ENCODE measurements at places on chromosomes 1 and 21. TPM values are rescaled to one million over a fixed set of nuclear protein-coding genes. Genes with fewer than 3 reads are reported as not detected.

HNRNPCL4 gene
- total RNA-seq: not detected

CYP4A22 gene
- not detected for total RNA-seq

SYF2 gene
- total RNA-seq: 35.7 TPM

DNA sequence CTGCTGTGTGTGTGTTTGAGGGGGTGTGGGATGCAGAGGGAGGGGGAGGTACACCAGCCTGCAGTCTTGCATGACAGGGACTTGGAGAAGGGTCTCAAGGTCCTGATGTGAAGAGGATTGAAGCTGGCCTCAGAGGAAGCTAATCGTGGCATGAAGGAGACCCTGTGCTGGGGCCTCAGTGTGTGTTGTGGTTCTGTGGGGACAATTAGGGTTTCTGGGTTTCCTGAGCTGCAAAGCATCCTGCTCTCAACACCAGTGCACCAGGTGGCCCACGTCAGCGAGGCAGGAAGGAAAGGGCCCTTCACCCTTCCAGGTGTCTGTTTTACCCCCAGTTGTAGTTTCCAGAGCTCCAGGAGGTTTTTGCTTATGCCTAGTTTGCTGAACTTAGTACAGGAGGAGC, 52.8 kb downstream of the TENT5C start:
- no peak for DNase-seq
